Activated T-helper 2 cell treated with anti-CD3 and anti-CD28 coated beads, Interferon-gamma antibody, Interleukin-2, Interleukin-4, amounts not matched to agents 10 μg/mL and 5 μg/mL and 100 μg/mL, durations not matched to agents 14 hours and 24 hours and 36 hours (primary cell): ENCODE measurements at places on chromosomes 2 and 18.

GRCh38 chr2:105407946-105408743 lies 9.3 kb upstream of the FHL2 start:
- DNase-seq = no peak

GRCh38 chr2:141565597-141565996 lies 565.2 kb downstream of the LRP1B start:
- DNase-seq = no peak

DNA sequence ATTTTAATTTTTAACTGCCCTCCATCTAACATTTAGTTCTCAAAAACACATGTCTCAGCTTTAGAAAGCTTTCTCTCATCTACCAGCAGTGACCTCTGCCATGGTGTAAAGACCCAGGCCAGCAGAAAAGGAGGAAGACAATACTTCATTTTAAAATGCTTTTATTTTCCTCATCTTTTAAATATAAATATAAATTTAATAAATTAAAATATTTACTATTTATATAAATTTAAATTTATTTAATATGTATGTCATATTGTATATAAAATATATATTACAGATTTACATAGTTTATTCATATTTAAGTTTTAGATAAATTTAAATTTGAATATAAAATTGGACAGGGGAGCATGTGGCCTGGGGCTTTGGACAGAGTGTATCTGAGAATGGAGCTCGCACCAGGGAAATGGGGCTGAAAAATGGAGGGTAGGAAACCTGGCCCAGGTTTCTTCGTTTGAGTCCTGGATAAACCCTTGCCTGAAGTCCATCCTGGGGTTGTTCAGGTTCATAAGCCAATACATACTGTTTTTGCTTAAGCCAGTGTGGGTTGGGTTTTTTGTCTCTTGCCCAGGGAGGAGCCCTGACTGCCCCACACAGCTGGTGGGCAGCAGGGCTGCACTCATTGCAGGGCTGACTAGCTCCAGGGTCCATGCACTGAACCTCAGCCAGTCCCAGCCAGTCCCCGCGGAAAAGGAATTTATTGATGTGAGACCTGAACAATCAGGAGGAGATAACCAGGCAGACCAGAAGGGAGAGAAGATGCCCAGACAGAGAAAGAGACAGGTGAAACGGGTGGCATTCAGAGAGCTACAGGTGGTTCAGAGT lies 77.3 kb upstream of the LAPTM4A start:
- no peak for DNase-seq

GRCh38 chr2:41966920-41967319 lies 80.9 kb upstream of the PKDCC start:
- DNase-seq = no peak

GRCh38 chr2:142681952-142682351 lies 195.5 kb upstream of the KYNU start:
- no peak for DNase-seq

DNA sequence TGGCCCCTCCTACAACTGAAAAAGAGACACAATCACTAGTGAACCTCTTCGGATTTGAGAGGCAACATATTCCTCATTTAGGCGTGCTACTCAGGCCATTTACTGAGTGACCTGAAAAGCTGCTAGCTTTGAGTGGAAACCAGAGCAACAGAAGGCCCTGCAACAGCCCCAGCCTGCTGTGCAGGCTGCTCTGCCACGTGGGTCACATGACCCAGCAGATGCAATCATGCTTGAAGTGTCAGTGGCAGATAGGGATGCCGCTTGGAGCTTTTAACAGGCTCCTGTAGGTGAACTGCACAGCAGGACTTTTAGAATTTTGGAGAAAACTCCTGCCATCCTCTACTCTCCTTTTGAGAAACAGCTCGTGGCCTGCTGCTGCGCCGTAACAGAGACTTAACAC lies 578.6 kb upstream of the RAB6C start:
- no peak for DNase-seq

DNA sequence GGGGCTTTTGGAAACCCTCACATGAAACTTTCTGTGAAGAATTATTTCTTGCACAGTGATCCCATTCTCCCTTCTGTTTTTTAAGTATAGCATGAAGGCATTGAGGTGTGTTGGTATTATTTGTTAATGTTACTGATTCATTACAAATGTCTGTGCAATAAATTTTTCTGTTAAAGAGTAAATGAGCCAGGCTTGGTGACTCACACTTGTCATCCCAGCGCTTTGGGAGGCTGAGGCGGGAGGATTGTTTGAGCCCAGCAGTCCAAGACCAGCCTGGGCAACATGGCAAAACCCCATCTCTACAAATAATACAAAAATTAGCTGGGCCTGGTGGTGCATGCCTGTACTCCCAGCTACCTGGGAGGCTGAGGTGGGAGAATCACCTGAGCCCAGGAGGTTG lies 87.8 kb downstream of the KCTD18 start:
- no peak for DNase-seq

DNA sequence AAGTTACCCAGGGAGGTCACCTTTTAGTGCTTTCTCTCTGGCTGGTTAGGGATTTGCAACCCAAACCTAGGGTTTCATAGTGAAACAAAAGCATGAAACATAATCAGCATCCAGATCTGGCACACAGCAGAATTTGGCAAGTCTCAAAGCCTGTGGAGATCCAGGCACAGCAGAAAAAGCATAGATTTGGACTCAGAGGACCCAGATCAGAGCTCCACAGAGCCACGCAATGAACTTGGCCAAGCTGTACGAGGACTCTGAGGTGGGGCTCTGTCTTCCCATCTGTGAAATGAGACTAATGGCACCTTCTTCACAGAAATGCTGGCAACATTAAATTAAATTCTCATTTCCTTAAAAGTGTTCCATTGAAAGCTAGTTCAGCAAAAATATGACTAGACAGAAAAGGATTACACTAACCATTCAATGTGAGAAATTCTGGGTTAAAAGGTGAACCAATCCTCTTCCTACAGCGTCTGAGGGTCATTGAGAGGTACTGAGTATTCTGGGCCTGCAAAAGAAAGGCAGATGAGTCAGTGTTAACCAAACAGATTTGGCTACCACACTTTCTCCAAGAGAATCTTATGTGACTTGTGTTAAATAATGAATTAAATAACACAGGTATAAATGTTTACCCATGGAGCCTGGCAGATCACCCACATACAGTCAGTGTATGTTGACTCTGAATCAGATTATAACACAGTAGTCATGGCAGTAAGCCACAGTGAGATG lies 266.3 kb downstream of the MREG start:
- no peak for DNase-seq

GRCh38 chr2:78535395-78535794 lies 490.1 kb upstream of the REG3G start:
- no peak for DNase-seq

GRCh38 chr18:26267357-26267930 lies 41.2 kb downstream of the TAF4B start:
- DNase-seq = no peak

GRCh38 chr2:48195169-48195568 lies 288.9 kb upstream of the FBXO11 start:
- DNase-seq = no peak

- DNase-seq = no peak
Observed at GRCh38 chr2:196274387-196274809, 103.0 kb upstream of the STK17B start.

DNA sequence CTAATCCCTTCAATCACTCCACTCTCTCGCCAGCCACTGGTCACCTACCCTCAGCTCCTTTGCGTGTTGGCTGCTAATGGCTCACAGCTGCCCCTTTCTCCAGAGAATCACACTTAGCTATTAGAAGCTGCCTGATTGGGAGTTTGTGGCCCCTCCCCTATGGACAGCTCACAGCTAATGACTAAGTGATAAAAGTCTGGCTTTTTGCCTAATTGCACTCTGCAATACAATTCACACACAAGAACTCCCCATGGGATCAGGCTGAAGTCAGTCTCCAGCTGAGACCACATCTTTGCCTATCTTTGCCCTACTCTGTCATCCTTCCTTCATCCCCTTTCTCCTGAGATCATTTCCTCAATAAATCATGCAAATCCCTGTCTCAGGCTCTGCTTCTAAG lies 701.9 kb upstream of the RAB6C start:
- DNase-seq = no peak

DNA sequence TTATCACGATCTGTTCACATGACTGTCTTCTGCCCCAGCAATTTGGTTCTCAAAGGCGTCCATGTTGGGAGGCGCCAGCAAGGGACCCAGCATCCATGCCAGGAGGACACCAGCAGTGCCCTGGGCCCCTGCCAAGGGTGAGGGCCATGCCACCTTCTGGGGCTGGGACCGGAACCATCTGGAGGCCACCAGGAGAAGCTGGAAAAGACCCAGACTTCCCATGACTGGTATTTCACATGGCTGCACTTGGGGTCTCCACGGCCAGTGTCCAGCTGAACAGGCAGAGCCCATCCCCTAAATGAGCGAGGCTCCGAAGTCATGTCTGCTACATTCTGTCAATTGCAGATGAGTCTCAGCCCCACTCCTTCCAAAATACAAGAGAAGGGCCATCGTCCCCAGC lies 306.8 kb upstream of the HS6ST1 start:
- no peak for DNase-seq

GRCh38 chr2:112881217-112881985 lies 29.6 kb upstream of the IL37 start:
- no peak for DNase-seq

- DNase-seq = no peak
Observed at GRCh38 chr2:6083136-6083535, 391.0 kb downstream of the SOX11 start.

DNA sequence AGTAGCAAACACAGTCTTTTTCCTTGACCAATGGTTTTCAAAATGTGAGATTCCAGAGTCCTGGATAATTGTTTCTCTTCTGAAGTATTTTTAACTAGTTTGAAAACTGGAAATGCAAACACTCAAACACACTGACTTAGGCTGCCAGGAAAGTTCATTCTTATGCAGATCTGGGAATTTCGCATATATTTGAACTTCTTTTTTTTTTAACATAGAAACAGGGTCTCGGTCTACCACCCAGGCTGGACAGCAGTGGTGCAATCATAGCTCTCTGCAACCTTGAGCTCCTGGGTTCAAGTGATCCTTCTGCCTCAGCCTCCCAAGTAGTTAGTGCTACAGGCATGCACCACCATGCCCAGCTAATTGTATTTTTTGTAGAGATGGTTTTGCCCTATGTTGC lies 79.6 kb downstream of the DYM start:
- no peak for DNase-seq

DNA sequence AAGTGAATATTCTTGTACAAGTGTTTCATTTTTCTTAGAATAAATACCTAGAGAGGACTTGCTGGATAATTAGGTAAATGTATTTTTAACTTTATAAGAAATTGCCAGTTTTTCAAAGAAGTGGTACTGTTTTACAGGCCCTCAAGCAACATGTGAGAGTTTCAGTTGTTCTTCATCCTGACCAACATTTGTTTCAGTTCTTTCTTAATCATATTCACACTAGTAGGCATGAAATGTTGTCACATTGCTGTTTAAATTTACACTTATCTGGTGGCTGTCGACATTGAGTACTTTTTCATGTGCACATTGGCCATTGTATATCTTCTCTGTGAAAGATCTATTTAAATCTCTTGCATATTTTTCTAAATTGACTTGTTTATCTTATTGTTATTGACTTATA lies 178.1 kb downstream of the ACOXL start:
- no peak for DNase-seq

DNA sequence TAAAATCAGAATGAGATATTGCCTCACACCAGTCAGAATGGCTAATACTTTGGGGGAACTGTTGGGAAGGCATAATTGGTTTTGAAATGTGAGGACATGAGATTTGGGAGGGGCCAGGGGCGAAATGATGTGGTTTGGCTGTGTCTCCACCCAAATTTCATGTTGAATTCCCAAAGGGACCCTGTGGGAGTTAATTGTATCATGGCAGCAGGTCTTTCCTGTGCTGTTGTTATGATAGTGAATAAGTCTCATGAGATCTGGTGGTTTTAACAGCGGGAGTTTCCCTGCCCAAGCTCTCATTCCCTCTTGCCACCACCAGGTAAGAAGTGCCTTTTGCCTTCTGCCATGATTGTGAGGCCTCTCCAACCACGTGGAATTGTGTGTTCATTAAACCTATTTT lies 59.6 kb downstream of the CSRNP3 start:
- DNase-seq = no peak

DNA sequence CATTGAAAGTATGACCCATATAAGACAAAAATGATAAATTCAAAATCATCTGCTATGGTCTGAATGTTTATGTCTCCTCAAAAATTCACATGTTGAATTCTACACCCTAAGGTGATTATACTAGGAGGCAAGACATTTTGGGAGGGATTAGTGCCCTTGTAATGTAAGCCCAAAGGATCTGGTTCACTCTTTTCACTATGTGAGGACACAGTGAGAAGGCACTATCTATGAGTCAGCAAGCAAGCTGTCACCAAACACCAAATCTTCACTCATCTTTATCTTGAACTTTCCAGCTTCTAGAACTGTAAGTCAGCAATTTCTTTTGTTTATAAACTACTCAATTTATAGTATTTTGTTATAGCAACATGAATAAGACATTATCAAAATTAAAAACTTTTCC lies 284.7 kb upstream of the ZC3H15 start:
- no peak for DNase-seq

DNA sequence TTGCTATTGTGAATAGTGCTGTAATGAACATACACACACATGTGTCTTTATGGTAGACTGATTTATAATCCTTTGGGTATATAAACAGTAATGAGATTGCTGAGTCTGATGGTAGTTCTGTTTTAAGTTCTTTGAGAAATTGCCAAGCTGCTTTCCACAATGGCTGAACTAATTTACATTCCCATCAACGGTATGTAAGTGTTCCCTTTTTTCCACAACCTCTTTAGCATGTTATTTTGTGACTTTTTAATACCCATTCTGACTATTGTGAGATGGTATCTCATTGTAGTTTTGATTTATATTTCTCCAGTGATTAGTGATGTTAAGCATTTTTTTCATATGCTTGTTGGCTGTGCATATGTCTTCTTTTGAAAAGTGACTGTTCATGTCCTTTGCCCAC lies 86.7 kb downstream of the TTC27 start:
- no peak for DNase-seq

GRCh38 chr2:209977386-209978239 lies 24.8 kb upstream of the RPE start:
- no peak for DNase-seq

GRCh38 chr2:30155202-30155601 lies 8.4 kb downstream of the YPEL5 start:
- DNase-seq = no peak

GRCh38 chr2:239264838-239265651 lies 135.8 kb downstream of the HDAC4 start:
- DNase-seq = peak; percentile 67

GRCh38 chr18:75654851-75655751 lies 227.6 kb upstream of the SMIM21 start:
- no peak for DNase-seq

GRCh38 chr2:161206471-161207032 lies 46.3 kb downstream of the TANK start:
- DNase-seq = no peak

- DNase-seq = no peak
Observed at GRCh38 chr18:57618910-57619309, 2.7 kb downstream of the NARS1 start.

GRCh38 chr18:33594799-33595198 lies 16.8 kb downstream of the ASXL3 start:
- no peak for DNase-seq

DNA sequence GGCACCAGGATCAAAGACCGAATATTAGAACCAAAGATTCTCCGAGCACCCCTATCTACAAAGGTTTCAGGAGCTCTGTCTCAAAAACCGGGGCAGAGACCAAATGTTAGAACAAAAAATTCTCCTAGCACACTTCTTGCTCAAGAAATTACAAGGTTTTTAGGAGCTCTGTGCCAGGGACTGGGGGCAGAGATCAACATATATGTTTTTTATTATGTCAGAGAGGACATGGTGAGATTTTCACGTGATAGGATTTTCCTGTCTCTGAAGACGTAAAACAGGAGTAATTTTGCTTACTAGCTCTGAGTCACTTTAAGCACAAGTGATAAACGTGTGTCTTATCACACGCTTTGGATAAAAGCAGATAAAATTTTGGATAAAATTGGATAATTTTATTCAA lies 34.8 kb upstream of the ODC1 start:
- no peak for DNase-seq
